ENCODE measurements at places on chromosomes 3 and 15. TPM values are rescaled to one million over a fixed set of nuclear protein-coding genes. Genes with fewer than 3 reads are reported as not detected.

The POLQ gene
- total RNA-seq = 0.42 TPM

The EPHB1 gene
- 0.68 TPM for total RNA-seq

DNA sequence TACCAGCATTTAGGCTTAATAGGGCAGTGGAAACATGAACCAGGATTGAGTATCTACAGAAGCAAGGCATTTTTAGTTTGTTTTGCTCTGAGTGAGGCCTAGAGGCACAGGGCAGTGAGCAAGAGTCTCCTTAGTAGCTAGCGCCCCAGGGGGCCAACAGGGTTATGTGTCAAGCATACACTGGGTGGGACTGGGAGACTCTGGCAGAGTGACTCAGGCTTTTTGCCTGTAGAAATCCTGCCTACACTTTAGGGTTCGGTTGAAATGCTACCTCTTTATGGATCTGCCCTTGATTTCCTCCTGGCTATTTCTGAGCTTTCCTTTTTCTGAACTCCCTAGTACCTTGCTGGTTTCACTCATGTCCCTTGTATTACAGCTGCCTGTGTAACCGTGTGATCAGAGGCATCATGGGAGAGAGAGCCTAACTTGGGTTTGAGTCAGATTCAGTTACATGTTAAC lies 72.2 kb downstream of the TOP2B start:
- peak; percentile 31 for DNase-seq

GRCh38 chr15:29322415-29322814 lies 52.8 kb upstream of the NSMCE3 start:
- no peak for DNase-seq

- no peak for DNase-seq
These were observed 240.8 kb upstream of the KCNMB2 start for GRCh38 chr3:178295292-178295912.

- no peak for DNase-seq
These were observed 26.8 kb upstream of the OCA2 start for GRCh38 chr15:28125673-28126651.

GRCh38 chr3:107082527-107082926 lies 294.7 kb upstream of the CCDC54 start:
- DNase-seq = no peak

- no peak for DNase-seq
These were observed 10.0 kb upstream of the ST8SIA2 start for GRCh38 chr15:92383519-92384324.

- DNase-seq = no peak
These were observed 287.3 kb upstream of the TLE3 start for GRCh38 chr15:70385052-70385451.

DNA sequence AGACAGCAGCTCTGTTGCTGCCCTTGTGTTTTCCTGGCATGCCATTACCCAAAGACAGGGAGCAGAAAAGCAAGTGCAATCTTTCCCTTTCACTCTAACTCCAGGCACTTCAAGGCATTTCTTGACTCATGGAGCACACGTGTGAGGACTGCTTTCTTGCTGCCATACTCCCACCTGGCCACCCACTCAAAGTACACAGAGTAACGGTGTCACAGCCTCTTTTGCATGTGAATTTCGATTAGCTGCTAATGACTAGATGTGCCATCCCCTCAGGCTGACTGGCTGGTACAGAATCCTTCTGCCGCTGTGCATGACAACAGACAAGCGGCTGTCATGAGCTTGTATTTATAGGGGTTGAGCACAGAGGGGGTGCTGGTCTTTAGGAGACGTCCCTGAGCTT lies 380.6 kb downstream of the CTNNB1 start:
- no peak for DNase-seq
